ENCODE measurements at places on chromosomes 5 and 9.

- DNase-seq, result peak; percentile 64
Observed at GRCh38 chr9:133862585-133863256, 124.6 kb upstream of the SARDH start.

DNA sequence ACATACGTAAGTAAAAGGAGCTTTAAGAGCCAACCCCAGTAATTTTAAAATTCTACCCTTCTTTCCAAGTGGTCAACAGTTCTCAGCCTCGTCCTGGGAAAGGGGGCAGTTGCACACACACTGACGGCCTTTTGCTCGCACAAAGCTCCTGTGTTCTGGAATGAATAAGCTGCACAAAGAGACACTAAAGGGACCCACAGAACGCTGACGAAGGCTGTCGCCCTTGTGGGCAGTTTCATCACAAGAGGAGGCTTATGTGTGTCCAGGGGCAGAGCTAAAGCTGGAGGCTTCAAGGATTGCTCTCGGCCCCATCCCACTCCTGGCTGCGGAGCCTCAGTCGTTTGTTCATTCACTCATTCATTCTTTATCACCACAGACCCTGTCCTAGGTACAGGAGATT lies 67.0 kb upstream of the NEK6 start:
- peak; percentile 56 for DNase-seq

GRCh38 chr9:83930881-83931280 lies 9.6 kb upstream of the KIF27 start:
- no peak for DNase-seq

GRCh38 chr5:123875561-123876275 lies 363.7 kb downstream of the CSNK1G3 start:
- peak; percentile 57 for DNase-seq

GRCh38 chr5:116475338-116475737 lies 99.3 kb downstream of the SEMA6A start:
- DNase-seq, result no peak

GRCh38 chr5:11946317-11946716 lies 42.1 kb upstream of the CTNND2 start:
- no peak for DNase-seq

GRCh38 chr5:82719368-82719767 lies 357.8 kb downstream of the TMEM167A start:
- DNase-seq, result no peak

- DNase-seq, result no peak
Observed at GRCh38 chr5:108561416-108562204, 179.7 kb upstream of the FBXL17 start.

DNA sequence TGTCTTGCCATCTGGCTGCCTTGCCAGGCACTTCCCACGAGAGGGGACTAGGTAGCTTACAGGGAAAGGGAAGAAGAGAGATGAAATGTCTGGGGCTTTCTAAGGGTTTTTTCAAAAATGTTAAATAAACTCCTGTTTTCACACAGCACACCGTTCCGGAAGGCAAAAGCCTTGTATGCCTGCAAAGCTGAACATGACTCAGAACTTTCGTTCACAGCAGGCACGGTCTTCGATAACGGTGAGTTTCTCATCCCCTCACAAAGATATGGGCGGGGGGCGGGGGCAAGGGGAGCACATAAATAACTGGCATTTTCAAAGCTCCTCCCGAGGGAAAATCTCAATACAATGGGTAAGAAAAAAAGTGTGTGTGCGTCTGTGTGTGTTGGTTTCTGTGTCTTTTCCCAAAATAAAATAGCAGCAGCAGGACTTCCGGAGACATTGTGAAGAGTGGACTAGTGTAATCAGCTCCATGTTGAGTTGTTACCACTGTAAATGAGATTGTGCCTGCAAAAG lies 189.6 kb downstream of the NR3C1 start:
- DNase-seq, result no peak

GRCh38 chr9:98227883-98228282 lies 27.6 kb downstream of the TBC1D2 start:
- DNase-seq, result no peak

DNA sequence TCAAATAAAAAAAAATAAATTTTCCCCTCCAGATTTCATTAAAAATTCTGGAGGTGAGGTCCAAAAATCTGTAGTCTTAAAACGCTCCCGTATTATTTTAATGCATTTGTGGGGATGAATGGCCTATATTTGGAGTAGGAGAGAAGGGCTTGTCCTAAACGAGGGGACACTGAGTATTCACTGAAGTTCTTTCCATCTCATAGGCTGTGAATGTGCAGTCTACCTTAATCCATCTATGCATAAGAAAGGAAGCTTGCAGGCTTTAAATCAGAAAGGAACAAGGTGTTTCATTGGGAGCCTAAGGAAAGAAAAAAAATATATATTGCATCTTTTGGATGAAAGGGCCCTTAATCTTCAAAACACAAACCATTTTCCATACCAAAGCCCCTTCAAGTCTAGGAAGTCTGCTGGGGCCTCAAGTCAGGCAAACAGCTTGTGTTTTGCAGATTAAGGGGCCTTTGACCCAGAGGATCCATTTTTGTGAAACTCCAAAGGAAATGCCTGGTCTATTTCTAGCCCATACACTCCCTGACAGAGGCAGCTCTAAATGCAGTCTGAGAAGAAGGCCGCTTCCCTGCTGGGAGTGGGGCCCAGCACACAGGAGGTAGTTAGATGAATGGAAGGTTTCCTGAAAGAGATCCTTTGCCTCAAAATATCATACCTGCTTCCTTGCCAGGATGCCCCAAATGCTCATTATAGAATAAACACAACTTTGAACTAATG lies 35.6 kb downstream of the BRINP1 start:
- DNase-seq, result no peak

- DNase-seq, result no peak
Observed at GRCh38 chr9:78014776-78015175, 16.8 kb downstream of the GNAQ start.
